BJ (cell line): ENCODE measurements at places on chromosomes 12 and 14.

- no peak for DNase-seq
Measured at GRCh38 chr14:62778852-62779251, 266.4 kb downstream of the KCNH5 start.

GRCh38 chr14:50770586-50770985 is 60.4 kb downstream of the NIN start:
- DNase-seq = no peak

GRCh38 chr14:93155667-93156066 is 29.0 kb downstream of the MOAP1 start:
- no peak for DNase-seq

DNA sequence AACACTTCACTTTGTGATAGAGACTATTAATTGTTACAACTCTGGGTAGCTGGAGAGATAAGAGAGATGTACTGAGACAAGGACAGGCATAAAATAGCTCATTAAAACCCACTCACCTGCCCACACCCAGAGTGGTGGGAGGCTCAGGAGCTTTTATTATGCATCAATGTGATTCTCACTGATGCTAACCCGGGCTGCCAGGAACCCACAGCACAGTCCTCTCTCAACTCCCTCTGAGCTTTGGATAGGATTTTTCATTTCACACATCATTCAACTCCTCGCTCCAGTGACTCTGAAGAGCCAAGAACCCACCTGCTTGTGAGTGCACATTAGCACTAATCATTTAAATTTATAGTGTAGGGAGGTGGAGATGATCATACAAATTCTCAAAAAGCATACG is 827.9 kb downstream of the FLRT2 start:
- no peak for DNase-seq

GRCh38 chr14:63383776-63384367 is 65.1 kb upstream of the GPHB5 start:
- DNase-seq = no peak

- no peak for DNase-seq
Measured at GRCh38 chr14:74917646-74918081, 5.4 kb downstream of the RPS6KL1 start.

DNA sequence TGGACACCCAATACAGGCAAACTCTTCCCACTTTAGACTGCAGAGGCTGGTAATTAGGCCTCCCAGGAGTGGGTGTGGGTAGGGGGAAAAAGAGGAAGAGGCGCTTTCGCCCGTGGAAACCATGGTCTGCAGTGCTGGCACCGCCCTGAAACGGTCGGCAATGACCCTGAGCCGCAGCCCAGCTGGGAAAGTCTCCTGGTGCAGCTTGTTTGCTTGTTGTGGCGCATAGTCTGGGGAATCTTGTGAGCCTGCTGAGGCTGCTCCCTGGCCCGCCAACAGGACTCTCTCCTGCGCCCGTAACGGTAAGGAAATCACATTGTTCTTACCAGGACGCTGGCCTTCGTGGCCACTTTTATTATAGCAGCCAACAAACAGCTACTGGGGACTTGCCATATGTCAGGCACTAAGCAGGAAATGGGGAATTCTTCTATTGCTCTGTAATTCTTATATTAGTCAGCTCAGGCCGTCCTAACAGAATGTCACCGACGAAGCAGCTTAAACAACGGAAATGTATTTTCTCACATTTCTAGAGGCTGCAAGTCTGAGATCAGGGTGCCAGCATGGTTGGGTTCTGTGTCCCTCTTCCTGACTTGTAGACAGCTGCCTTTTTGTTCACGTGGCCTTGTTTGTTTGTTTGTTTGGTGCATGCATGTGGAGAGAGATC is 52.5 kb upstream of the RIN3 start:
- DNase-seq = no peak

GRCh38 chr12:74890237-74890599 is 319.4 kb downstream of the KCNC2 start:
- peak; percentile 34 for DNase-seq

DNA sequence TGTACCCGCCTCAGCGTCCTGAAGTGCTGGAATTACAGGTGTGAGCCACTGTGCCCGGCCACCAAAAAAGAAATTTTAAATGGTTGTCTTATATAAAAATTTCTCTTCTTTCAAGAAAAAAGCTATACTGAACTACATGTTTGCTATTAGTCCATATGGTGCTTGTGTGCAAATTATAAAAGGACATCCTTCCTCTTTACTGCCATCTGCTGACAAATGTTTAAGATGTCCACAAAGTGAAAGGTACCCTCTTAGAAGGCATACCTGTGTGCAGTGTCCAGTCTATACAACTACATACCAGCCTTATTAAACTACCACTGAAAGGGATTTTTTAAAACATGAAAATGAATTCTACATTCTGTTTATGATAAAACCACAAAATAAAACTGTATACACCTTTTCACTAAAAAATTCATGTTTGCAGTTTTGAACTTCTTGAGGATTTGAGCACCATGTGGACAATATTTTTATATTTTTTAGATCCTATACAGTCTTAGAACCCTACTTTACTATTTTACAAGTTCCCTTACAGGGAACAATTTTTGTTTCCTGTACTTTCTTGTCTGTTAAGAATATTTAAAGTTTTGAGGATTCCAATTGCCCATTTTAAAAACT is 32.8 kb upstream of the TOMM20L start:
- no peak for DNase-seq

DNA sequence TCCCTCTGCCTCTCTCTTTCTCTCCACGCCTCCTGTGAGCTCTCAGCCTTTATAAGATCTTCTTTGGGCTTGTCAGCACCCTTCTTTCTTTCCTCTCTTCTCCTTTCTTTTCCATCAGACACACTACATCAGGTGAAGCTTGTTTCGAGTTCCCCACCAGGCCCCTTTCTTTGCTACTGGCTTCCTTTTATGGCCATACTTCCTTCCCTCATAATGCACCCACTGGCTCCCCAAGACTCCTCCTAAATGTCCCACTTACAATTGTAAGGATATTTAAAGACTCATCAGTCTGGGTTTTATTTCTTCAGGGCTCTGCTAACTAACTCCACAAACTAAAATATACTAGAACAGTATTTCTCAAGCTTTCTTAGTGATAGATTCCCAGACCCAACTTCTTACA is 3.5 kb upstream of the RNU6-8 start:
- DNase-seq = no peak

DNA sequence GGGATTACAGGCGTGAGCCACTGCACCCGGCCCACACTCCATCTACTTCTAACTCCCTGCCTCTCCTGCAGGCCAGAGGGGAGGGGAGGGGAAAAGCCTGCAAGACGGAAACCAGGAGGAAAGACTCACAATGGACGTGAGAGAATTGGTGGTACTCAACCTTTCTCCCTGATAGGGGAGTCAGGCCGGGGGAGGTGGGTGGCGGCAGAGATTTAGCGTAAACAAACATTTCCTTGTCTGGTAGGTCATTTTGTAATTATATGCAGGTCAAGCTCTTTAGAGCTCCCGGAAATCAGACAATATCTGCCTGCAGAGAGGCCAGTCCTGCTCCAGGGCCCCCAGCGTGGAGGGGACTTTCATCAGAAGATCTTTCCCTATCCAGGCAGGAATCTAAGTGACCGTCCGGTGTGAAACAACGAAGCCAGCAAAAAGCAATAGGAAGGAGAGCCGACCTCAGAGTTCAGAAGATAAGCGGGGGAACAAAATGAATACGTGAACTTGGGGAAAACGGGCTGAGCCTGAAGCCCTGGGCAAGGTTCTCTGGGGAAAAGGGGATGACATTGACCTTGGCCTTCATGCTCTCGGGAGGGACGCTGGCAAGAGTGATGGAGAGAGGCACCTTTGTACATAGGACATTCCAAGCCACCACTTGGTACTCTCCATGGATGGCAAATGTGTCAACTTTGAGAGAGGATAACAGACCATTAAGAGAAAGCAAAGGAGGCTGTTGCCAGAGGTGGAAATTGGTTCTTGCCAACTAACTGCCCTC is 62.3 kb downstream of the SPRING1 start:
- no peak for DNase-seq

- no peak for DNase-seq
Measured at GRCh38 chr14:77278461-77279230, 7.6 kb upstream of the NGB start.

- no peak for DNase-seq
Measured at GRCh38 chr12:87317302-87317701, 711.9 kb downstream of the C12orf50 start.

GRCh38 chr14:102606296-102606695 is 13.8 kb downstream of the RCOR1 start:
- DNase-seq = no peak

DNA sequence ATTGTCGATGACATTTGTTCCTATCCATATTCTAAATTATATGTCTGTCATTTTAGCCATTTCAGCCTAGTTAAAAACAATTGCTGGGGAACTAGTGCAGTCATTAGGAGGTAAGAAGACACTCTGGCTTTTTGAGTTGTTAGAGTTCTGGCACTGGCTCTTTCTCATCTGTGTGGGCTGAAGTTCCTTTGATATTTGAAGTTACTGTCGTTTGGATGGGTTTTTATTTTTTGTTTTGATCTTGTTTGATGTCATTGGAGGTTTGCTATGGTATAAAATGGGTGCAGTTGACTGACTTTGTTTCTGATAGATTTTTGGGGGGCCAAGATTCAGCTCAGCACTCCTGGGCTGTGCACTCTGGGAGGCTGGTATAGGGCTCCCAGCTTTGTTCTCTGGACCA is 20.7 kb upstream of the CD69 start:
- no peak for DNase-seq

- DNase-seq = no peak
Measured at GRCh38 chr14:64000749-64001148, 147.9 kb downstream of the SYNE2 start.

GRCh38 chr12:74988156-74988555 is 221.5 kb downstream of the KCNC2 start:
- DNase-seq = no peak

GRCh38 chr12:50338920-50339645 is 55.8 kb upstream of the LIMA1 start:
- no peak for DNase-seq

- DNase-seq = peak; percentile 96
Measured at GRCh38 chr14:35374263-35374712, 30.3 kb downstream of the NFKBIA start.

- DNase-seq = peak; percentile 35
Measured at GRCh38 chr14:77730976-77731497, 23.1 kb downstream of the SLIRP start.

DNA sequence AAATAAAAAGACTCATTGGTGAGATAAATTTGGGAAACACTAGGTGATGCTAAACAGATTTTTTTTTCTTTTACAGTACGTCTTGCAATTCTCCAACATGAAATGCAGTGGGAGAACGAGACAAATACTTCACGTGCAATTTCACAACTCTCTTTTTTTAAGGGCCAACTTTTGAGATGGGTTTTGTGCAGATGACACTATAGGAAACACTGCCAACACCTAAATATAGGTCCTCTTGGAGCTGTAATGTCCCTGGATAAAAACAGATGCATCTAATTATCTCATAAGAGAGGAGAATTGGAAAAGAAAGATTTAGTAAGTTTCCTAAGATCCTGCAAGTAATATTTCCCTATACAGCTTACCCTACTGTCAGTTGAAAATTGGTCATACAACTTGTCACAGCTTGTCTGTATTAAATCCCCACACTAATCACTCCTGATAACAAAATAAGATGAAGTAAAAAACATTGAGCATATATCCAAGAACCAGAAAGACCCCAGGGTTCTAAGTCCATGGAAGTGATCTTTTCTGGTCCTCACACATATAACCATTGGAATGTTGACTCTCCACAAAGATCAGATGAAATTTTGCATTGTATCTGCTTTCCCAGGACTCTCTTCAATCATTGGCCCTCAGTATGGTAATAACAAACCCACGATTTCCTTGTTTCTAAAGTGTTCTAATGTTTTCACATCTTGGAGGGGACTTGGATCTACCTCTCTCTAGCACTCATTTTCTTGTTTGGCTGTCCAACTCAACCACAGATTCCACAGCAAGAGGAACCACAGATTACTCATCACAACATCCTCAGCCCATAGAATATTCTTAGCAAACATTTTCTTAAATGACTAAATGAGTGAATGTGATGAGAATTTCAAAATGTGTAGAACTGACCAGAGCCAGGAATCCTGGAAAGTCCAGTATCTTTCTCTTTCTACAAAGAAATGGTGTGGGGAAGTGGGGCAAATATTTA is 769.4 kb upstream of the USP15 start:
- DNase-seq = no peak

GRCh38 chr14:22872833-22873520 is 1.4 kb downstream of the LRP10 start:
- DNase-seq = no peak

DNA sequence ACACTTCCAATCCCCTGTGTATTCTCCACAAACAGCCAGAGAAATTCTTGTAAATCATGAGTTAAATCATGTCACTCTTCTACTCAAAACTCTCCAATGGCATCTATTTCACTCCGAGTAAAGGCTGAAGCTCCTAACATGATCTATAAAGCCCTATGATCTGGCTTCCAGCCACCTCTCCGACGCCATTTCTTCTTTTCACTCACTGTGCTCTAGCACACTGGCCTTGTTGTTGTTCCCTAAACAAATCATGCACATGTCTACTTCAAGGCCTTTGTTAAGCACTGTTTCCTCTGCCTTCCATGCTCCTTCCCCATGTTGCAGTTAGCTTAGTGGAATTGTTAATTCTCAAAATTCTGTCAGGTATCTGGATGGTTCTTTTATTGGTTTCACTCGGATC is 30.1 kb upstream of the MTERF2 start:
- DNase-seq = no peak
